Progenitor cell of endocrine pancreas (in vitro differentiated cells): ENCODE measurements at places on chromosomes 5 and 9.

DNA sequence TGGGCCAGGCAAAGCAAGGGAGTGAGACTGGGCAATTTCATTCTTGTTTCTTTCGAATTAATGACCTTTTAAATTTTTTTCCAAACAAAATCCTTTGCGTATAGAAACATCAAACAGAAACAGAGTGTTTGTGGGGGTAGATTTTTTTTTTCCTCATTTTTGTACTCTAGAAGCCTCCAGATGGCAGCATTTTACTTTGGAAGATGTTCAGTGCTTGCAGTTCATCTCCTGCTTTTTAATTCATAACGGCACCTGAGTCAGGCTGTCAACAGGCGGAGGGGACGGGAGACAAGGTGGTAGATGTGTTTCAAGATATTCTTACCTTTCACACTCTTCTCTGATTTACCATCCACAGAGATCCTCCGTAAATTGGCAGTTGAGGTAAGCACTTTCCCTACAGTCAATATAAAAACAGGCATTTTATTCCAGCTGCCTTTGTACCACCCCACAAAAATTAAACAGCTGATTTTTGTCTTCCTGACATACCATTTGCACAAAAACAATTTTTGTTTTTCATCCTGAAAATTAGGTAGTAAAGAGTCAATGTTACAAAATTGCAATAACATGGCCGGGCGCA is 99.5 kb upstream of the FBXL17 start:
- no peak for DNase-seq

DNA sequence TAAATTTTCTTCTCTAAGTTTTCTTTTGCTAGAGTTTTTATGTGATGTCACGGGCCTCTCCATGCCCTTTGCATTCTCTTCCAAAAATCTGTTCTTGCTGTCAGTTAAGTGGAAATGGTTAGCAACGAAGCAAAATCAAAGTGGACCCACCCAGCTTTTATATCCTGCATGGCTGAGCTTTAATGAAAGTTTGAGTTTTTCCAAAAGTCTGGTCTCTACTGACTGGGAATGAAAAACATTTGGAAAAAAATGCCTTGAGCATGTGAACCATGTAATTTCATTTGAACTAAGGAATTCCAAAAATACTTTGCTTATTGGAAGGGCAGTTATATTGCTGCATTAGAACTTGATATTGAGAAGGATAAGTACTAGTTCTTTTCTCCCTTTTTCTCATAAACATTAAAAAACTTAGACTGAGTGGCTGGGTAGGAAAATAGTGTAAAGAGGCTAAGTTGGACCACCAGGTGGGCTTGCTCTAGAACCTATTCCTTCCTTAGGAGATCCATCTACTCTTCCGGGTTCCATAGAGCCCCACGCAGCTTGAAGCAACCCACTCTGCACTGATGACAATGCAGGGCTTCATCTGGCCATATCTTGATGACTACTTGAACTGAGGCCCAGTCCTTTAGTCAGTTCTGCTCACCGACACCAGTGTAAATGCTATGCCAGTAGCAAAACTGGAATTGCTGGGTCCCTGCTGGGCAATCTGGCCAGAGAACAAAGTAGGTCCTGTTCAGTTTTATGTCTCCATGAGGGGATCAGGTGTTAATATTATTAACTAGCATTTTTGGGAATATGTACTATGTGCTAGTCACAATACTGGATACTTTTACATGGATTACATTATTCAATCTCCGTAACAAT is 17.4 kb upstream of the RIC1 start:
- no peak for DNase-seq

GRCh38 chr9:107020040-107020530 is 157.1 kb downstream of the ZNF462 start:
- no peak for DNase-seq

- DNase-seq, result no peak
Measured at GRCh38 chr5:124179819-124180218, 566.6 kb downstream of the ZNF608 start.

DNA sequence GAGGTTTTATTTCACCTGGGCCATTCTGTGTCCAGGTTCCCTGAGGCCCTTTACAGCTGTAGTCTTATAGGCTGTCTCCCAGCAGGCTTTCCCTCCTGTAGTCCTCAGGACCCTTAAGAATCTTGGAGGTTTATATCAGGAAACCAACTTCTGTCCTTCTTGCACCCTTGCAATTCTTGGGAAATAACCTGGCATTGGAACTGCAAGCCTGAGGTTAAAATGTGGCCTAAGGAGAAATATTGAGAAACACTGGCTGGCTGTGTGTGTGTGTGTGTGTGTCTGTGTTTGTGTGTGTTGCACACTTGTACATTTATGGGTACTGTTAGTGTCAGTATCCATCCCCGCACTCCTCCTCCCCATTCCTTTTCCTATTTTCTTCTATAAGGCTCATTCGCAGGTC is 168.9 kb downstream of the PAPPA start:
- DNase-seq, result no peak

DNA sequence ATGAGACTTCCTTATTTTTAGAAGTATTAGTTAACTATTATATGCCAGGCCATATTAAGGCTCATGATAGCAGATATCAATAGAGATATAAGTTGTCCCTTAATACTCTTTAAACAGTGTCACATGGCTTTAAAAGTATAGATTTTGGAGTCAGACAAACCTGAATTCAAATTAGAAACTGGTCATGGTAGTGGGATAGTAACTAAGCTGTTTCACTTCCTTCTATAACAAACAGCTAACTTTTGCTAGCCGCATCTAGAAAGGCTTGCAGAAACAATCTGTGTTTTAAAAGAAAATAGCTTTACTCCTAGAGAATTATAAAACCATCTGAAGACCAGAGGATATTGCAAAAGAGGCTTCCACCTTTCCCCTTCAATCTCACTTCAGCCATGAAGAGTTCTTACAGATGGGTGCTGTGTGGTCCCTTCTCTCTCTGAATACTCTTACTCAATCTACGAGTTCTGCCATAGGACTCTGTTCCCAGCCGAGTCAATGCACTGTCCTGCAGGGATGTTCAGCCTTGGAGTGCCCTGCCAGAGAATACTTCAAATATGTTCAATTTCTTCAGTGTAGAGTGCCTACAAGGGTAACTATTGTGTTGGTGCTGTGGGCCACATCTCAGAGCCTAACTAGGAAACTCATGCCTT is 810.2 kb downstream of the EFNA5 start:
- DNase-seq, result no peak

DNA sequence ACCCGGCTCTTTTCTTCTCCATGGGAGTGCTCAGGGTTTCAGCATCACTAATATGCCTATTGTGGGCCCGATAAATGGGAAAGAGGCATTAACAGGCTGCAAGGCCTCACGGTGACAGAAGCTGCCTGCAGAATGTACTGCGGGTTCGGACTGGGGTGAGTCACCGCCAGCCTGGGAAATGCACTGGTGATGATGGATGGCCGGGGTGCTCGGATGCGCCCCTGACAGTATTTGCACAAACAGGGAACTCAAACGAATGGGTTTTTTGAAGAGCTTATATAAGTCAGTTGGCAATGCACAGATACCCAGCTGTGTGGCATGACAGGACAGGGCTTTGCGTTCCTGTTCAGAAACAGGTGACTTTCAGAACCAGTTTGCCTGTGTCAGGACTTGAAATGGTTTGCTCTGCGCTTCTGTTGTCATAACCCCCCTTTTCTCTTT is 42.0 kb upstream of the PITX1 start:
- DNase-seq, result no peak

GRCh38 chr5:149756354-149756753 is 26.2 kb downstream of the PPARGC1B start:
- no peak for DNase-seq

GRCh38 chr9:118784033-118784432 is 585.2 kb downstream of the BRINP1 start:
- no peak for DNase-seq
